CD4-positive, CD25-positive, alpha-beta regulatory T cell (primary cell): ENCODE measurements at places on chromosomes 7 and 10. TPM values are rescaled to one million over a fixed set of nuclear protein-coding genes. Genes with fewer than 3 reads are reported as not detected.

The CUBN gene
- 0.10 TPM for polyA plus RNA-seq

The LRRN3 gene
- 1.3 TPM for polyA plus RNA-seq

The CHAT gene
- polyA plus RNA-seq = not detected

The SPAM1 gene
- not detected for polyA plus RNA-seq

The ZCWPW1 gene
- polyA plus RNA-seq = 3.5 TPM

The MNX1 gene
- not detected for polyA plus RNA-seq
